ENCODE measurements at places on chromosomes 4 and X.

DNA sequence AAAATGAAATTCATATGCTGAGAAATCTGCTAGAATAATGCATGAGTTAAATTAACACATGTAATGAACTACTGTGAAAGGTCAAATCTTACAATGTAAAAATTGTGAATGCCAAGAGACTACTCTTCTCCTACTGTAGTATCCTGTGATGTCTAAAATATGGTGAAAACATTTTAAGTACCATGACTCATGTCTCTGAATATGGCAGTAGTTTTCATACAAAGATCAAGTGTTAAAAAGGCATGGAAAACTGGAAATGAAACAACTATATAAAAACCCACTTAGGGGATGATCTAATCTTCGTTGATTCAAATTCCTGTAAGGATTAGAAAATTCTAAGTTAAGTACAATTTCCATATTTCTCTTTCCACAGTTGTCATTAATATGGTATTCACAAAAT lies 221.3 kb downstream of the PPP3CA start:
- DNase-seq = no peak
- no peaks in the 10 kb centered on the region for H3K27me3 ChIP-seq
- no peak overlapping the region for H3K27ac ChIP-seq
- H3K4me3 ChIP-seq = no peak overlapping the region
- peaks cover 55% of the 10 kb centered on the region for H3K4me1 ChIP-seq

DNA sequence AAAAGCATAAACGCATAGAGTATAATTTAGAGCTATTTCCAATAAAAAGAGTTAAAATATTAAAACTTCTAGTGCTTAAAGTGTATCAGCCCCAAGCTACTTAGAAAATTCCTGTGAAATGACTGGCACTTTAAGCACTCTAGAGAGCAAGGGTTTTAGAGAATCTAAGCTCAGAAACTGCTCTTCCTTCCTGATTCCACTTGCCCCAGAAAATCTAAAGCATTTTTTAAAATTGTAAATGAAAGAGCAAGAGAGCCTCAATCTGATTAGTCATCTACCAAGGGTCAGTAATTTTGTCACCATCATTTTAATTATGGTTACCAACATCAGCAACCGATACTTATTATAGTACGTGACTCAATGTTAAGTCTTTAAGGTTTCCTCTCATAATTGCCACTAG lies 25.0 kb downstream of the CTPS2 start:
- H3K4me1 ChIP-seq = no peaks in the 10 kb centered on the region
- no peak for DNase-seq
- H3K27ac ChIP-seq = no peak overlapping the region
- H3K4me3 ChIP-seq = no peak overlapping the region
- H3K36me3 ChIP-seq = no peaks in the 10 kb centered on the region
- H3K27me3 ChIP-seq = no peaks in the 10 kb centered on the region

DNA sequence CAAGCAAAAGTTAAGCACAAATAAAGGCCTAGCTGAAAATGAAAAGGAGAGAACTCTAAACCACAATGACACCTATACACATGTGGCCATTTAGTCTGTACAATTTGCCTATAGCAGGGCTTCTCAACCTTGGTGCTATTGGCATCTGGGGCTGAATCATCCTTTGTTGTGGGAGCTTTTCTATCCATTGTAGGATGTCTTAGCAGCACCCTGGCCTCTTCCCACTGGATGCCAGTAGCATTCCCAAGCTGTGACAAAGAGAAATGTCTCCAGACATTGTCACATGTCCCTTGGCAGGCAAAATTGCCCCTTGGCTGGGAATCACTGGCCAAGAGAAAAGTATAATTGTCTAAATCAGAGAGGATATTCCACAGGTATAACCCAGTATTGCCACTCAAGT lies 13.5 kb upstream of the PRPS2 start:
- no peaks in the 10 kb centered on the region for H3K36me3 ChIP-seq
- no peaks in the 10 kb centered on the region for H3K4me1 ChIP-seq
- no peak overlapping the region for H3K27ac ChIP-seq
- no peaks in the 10 kb centered on the region for H3K27me3 ChIP-seq
- H3K4me3 ChIP-seq = no peak overlapping the region

GRCh38 chr4:147034372-147034771 lies 88.7 kb upstream of the TTC29 start:
- no peak overlapping the region for H3K4me3 ChIP-seq
- H3K27me3 ChIP-seq = peaks cover 25% of the 10 kb centered on the region
- no peak overlapping the region for H3K27ac ChIP-seq
- DNase-seq = no peak

GRCh38 chr4:2172161-2172560 lies 69.8 kb downstream of the HAUS3 start:
- no peak for DNase-seq
- no peaks in the 10 kb centered on the region for H3K4me1 ChIP-seq

GRCh38 chr4:174318829-174319764 lies 35.4 kb downstream of the CEP44 start:
- peaks cover 6% of the 10 kb centered on the region for H3K36me3 ChIP-seq
- no peaks in the 10 kb centered on the region for H3K4me1 ChIP-seq
- peak; percentile 13 for DNase-seq
- no peak overlapping the region for H3K4me3 ChIP-seq
- no peaks in the 10 kb centered on the region for H3K27me3 ChIP-seq

DNA sequence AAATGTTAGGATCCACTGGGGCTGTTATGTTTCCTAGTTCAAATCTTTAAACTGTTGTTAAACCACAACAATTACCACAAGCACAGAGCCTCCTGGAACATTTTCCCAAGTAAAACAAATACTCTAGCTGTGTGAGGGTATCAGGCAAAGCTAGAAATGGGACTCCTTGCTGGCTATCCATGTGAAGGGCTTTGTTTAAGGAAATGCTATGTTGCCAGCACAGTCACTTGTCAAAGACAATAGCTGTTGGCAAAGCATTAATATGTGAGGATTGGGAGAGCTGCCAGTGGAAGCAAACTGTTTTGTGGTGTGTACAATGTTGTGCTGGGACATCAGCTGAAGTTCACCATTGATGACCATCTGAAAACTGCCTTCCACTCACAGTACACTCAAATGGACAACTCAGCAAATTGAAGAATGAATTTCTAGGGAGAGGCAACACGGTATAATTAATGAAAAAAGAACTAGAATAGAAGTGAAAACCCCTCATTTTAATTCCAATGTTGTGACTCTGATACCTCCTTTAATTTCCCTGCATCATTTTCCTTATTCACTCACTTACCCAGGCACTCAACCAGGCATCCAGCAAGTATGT lies 100.8 kb downstream of the ANXA3 start:
- no peak for DNase-seq
- no peaks in the 10 kb centered on the region for H3K27me3 ChIP-seq
- H3K4me1 ChIP-seq = peaks cover 32% of the 10 kb centered on the region
- H3K27ac ChIP-seq = no peak overlapping the region
- no peaks in the 10 kb centered on the region for H3K36me3 ChIP-seq

- H3K4me1 ChIP-seq = no peaks in the 10 kb centered on the region
- H3K36me3 ChIP-seq = peaks cover 5% of the 10 kb centered on the region
- no peak for DNase-seq
- no peaks in the 10 kb centered on the region for H3K27me3 ChIP-seq
Measured at GRCh38 chr4:45131020-45131419, 404.7 kb upstream of the GNPDA2 start.

DNA sequence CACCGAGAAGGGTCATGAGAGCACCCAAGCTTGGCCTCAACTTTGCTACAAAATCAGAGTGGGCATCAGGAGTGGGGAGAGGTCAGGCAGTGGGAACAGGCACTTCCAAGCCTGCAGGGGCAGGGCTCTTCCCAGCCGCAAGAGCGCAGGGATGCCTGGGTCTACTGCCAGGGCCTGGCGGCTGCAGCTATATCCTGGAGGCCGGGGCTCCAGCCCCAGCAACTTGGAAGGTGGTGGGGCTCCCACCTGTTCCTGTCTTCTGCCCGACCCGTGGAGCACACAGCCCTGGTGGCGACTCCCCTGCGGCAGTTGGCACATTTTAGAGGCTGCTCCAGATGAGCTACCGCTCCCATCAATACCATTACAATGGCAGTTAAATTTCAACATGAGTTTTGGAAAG lies 607.0 kb downstream of the TRAM1L1 start:
- no peak for DNase-seq
- no peak overlapping the region for H3K4me3 ChIP-seq
- no peaks in the 10 kb centered on the region for H3K4me1 ChIP-seq
- no peaks in the 10 kb centered on the region for H3K27me3 ChIP-seq
- no peak overlapping the region for H3K27ac ChIP-seq

- H3K36me3 ChIP-seq = no peaks in the 10 kb centered on the region
- H3K4me3 ChIP-seq = peak overlapping the region; percentile 77
- no peaks in the 10 kb centered on the region for H3K27me3 ChIP-seq
- DNase-seq = peak; percentile 91
Measured at GRCh38 chr4:40301603-40302002, 33.5 kb upstream of the CHRNA9 start.

- peaks cover 32% of the 10 kb centered on the region for H3K4me1 ChIP-seq
- H3K4me3 ChIP-seq = no peak overlapping the region
- no peak for DNase-seq
- H3K27ac ChIP-seq = no peak overlapping the region
- H3K27me3 ChIP-seq = no peaks in the 10 kb centered on the region
Measured at GRCh38 chrX:19673375-19674040, 158.2 kb upstream of the MAP3K15 start.

- peaks cover 7% of the 10 kb centered on the region for H3K27me3 ChIP-seq
- H3K4me3 ChIP-seq = no peak overlapping the region
- no peak overlapping the region for H3K27ac ChIP-seq
- no peaks in the 10 kb centered on the region for H3K4me1 ChIP-seq
Measured at GRCh38 chr4:94407846-94408245, 43.9 kb upstream of the PDLIM5 start.

- H3K4me1 ChIP-seq = no peaks in the 10 kb centered on the region
- no peak overlapping the region for H3K4me3 ChIP-seq
- no peak for DNase-seq
- H3K36me3 ChIP-seq = no peaks in the 10 kb centered on the region
- no peak overlapping the region for H3K27ac ChIP-seq
Measured at GRCh38 chrX:44162964-44163475, 180.5 kb downstream of the EFHC2 start.

DNA sequence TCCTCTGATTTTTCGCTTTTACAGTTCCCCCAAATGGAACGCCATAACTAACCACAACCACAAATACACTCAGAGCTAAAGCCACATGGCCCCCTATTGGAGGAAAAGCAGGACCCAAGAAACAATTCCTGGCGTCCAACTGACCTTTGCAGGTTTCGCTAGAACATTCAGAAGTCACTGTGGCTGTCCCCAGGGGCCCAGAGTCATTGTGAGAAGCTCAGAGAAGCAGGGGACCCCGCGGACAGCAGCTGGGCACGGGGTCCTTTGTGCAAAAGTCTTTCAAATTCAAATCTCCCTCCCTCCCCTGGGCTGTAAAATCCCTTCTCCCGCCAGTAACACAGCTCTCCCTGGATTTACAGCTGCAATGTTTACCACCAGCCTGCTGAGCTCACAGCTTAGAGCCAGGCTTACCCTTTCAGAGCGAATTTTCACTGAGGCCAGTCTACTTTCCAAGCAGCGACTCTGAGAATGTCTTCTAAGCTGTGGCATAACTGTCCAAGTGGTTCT lies 214.8 kb downstream of the CRLF2 start:
- H3K4me1 ChIP-seq = peaks cover 3% of the 10 kb centered on the region
- no peaks in the 10 kb centered on the region for H3K27me3 ChIP-seq
- no peak overlapping the region for H3K4me3 ChIP-seq
- H3K36me3 ChIP-seq = peaks cover 6% of the 10 kb centered on the region
- DNase-seq = no peak

- H3K4me1 ChIP-seq = peaks cover 47% of the 10 kb centered on the region
- H3K36me3 ChIP-seq = peaks cover 5% of the 10 kb centered on the region
- no peaks in the 10 kb centered on the region for H3K27me3 ChIP-seq
- H3K27ac ChIP-seq = peak overlapping the region; percentile 95
- no peak for DNase-seq
Measured at GRCh38 chr4:1219566-1219950, 29.4 kb downstream of the CTBP1 start.
